ENCODE measurements at places on chromosomes 2 and 18.

DNA sequence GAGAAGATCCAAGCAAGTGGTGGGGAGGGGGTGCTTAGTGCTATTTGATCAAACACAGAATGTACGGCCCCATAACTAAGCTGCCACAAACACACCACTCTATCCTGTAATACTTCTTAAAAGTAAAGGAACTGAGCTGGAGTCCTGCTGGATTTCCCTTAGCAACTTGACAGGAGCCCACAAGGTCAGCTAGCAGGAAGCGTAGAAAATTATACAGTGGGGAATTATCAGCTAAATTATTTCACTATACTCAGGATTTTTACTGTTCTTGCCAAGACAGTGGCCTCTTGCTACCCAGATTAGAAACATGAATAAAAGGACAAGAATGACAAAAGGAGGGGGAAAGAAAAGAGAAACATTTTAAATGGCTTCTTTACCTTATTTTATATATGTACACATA is 217.1 kb downstream of the ZNF521 start:
- no peak for DNase-seq

DNA sequence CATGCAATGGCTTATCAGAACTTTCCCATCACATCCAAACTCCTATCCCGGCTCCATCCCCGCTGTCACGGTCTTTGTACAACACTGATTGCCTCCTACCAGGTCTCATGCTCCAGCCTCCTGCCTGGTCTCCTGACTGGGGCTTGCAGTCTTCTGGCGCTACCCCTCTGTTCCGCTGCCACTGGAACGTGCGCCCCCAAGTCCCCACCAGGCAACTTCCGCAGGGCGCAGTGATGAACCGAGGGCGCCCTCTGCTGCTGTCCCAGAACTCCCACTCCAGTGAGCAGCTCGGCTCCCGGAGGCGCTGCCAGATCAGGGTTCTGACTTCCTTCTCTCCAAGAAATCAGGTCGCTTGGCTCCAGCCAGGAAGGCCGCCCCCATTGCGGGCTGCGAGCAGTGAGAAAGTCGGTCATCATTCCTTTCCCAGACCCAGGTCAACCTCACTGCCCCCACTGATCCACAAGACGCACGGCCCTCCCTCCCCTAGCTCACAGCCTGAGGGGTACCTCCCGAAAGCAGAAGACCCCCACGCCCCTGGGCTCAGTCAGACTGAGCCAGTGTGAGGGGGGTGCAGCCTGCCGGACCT is 43.9 kb upstream of the RAB11FIP5 start:
- peak; percentile 60 for DNase-seq

GRCh38 chr2:128692895-128693742 is 374.5 kb upstream of the HS6ST1 start:
- DNase-seq, result no peak

GRCh38 chr18:79511671-79512301 is 116.1 kb downstream of the NFATC1 start:
- DNase-seq, result no peak

DNA sequence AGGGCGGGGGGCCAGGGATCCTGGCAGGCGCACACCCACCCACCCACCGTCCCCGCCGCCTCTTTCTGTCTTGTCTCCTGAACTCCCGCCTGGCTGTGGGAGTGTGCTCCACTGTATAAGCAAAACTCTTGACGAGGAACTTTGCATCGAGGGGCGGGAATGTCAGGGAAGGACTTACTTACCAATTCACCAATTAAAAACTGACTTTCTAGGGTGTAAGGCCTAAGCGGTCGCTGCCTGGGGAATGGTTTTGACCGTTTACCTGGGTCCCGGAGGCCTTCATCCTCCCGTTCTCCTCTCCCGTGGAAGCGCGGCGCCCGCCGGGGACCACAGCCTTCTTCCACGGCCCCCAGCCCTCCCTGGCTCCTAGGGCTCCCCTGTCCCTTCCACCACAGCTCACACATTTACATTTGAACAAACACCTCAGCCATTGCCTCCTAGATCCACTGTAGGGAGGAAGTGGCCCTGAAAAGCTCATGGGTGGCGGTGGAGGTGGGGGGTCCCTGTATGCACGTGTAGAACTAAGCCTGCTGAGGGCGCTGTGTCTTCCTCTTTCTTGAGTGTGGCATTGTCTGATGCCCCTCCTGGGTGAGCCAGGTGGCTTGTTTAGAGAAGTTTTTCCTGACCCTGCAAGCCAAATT is 8.9 kb downstream of the ASIC4 start:
- no peak for DNase-seq

DNA sequence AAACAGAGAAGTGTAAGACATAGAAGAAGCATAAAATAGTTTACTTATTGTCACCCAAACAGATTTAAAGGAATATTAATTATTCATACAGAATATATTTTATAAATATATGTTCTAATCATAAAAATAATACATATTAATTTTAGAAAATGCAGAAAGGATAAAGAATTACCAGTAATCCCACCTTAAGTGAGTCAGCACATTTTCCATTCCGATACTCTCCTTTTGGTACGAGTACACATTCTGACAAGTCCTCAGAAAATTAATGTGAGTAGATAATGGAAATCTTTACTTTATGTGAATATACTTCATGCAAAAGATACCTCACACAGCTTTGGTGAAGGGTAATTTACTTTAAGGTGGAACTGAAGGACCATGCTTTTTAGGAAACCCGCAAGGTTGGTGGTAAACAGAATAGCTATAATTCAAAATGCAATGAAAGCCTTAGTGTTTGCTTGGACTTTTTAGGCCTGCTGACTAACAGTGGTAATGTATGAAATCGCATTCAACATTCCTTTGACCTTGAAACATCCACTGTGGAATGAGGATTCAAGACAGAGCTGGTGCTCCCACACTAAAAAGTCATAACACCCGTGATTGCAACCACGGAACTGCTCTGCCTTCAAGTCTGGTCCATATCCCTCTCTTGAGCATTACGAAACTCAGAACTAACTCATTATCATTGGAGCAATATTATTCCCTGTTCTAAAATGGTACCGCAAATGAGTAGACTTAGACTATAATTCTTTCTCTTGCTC is 28.1 kb upstream of the HTR2B start:
- DNase-seq, result no peak

- no peak for DNase-seq
Measured at GRCh38 chr2:10301941-10302478, 694 bp upstream of the HPCAL1 start.

DNA sequence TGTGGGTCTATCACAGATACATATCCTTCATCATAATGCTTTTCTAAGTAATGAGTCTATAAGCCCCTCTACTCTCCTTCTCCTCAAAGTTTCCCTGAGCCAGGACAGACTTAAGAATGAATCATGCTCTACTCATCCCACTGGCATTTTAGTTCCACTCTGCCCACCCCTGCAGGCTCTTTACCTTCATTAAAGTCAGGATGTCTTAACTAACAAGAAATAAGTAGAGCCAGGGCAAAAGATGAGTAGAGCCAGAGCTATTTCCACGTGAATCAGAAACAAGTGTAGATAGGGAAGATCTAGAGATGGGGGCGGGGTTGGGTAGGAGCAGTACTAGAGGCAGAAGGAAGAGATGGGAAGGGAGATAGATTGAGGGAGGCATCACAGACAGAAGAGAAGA is 790.5 kb downstream of the RNF144A start:
- no peak for DNase-seq

DNA sequence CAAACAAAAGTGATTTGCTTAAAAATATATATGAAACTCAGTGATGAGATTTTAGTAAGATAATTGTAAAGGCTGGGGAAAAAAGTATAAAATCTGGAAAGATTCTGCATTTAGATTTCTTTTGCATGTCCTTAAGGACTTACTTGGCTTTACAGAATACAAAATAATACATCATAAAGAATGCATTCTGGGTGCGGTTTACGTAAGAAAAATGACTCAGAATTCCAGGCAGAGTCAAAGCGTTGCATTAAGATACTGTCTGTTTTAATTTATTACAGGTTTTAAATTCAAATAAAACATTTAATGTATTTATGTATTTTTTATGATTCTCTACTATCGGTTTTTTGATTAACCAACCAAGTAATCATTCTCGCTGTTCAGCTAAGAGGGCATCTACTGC is 178.0 kb downstream of the SH3BP4 start:
- DNase-seq, result no peak

GRCh38 chr2:95316466-95317122 is 19.4 kb downstream of the KCNIP3 start:
- DNase-seq, result no peak

GRCh38 chr2:10883801-10884478 is 27.8 kb upstream of the KCNF1 start:
- no peak for DNase-seq

- no peak for DNase-seq
Measured at GRCh38 chr2:41293491-41293890, 754.3 kb upstream of the PKDCC start.

DNA sequence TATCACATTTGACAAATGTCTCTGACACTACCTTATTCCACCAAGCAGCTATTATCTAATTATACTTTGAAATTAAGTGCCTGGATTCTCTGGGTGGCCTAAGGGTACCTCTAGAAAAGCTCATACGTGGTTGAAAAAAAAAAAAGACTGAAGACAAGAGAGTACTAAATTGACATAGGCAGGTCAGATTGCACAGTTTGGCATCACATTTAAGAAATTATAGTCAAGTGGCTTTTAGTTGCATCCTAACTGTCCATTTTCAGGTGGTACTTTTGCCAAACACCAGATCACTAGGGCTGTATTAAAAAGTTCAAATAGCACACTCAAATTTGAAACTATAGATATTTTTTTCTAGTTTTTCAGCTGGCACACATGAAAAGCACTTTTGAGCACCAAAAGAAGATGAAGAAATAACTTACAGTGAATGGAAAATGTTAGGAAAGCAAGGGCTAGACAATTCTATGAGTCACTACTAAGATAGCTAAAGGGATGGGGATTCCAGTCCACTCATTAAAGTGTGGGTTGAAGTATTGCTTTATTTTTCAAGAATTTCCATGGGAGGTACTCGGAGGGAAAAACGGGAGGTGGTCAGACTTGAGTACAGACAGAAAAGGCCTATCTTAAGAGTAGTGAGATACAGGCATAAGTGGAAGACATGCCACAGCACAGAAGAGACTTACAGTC is 106.5 kb upstream of the COL5A2 start:
- no peak for DNase-seq

DNA sequence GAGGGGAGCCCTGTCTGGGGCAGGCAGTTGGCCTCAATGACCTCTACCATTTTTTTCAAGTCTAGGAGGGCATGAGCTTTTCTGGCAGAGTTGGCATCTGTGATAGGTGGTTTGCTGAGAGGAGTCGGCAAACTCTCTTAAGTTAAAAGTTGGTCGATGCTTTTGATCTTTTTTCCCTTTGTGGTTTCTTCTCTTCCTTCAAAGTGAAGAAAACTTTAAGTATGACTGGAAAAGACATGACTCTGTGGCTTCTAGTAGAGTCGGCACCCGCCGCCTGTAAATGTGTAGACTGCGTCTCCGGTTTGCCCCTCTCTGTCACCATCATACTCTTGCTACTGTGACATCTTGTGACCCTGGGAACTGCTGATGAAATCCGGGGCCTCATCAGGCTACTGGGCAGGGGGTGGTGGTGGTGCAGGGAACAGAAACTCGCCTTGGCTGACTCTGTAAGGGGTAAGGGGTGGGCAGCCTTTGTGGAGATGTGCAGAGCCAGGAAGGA is 21.1 kb downstream of the INPP5D start:
- DNase-seq, result peak; percentile 67

DNA sequence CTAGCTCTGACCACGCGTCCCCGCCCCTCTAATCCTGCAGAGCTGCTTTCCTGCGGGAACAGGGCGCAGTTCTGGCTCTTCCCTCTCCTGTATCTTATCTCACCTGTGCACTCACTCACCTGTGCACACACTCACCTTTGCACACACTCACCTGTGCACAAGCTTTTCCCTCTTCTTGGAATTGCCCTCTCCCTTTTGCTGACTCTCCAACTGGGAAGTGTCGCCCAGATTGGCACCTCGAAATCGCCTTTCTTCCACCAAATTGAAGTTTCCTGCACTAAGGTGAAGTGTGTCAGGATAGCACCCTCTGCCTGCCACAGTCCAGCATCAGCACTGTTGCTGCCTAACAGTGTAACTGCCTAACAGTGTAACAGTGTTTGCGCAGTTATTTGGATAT is 566 bp upstream of the CMPK2 start:
- peak; percentile 48 for DNase-seq

- no peak for DNase-seq
Measured at GRCh38 chr2:20585359-20585709, 65.6 kb downstream of the HS1BP3 start.

DNA sequence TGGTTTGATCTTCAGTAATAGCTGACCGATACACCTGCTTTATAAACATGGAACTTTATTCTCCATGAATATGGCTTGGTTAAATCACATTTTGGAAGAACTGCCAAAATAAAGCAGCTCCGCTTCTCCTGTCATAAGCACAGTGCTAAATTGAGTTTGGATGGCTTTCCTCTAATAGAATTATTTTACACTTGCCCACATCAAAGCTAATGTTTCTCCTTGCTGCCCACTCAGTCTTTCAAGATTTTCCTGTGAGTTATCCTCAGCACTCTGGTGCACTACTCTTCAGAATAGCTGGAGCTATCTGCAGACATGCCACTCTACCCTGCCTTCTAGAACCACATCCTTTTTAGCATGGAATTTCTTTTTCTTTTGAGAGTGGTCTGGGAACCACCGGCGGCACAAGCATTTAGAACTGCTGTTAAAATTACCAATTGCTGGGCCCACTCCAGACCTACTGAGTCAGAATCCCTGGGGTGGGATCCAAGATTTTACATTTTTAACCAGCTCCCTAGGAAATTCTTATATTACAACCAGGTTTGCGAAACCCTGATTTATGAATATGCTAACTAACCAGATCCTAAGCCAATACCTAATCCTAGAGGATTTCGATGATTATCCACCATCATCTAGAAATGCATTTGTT is 283.3 kb downstream of the AFF3 start:
- no peak for DNase-seq

- no peak for DNase-seq
Measured at GRCh38 chr2:128978212-128978611, 659.5 kb upstream of the HS6ST1 start.

GRCh38 chr2:215664847-215665525 is 229.1 kb upstream of the FN1 start:
- DNase-seq, result no peak

DNA sequence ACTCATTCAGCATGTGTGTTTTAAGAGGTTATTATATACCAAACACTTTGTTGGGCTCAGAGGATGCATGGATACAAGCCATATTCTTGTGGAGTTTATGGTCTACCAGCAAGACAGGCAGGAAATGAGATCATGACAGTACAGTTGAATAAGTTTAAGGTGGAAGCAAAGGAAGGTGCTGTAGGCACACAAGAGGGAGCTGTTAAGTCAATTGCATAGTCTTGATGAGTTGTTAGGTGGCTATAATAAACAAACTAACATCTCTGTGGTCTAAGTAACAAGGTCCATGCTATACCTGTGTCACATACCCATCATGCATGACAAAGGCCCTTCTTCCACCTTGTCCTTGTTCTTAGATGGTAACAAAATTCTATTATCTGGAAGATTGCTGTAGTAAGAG is 538.3 kb downstream of the CNTNAP5 start:
- DNase-seq, result no peak

GRCh38 chr2:235643680-235644511 is 150.1 kb downstream of the AGAP1 start:
- DNase-seq, result no peak

DNA sequence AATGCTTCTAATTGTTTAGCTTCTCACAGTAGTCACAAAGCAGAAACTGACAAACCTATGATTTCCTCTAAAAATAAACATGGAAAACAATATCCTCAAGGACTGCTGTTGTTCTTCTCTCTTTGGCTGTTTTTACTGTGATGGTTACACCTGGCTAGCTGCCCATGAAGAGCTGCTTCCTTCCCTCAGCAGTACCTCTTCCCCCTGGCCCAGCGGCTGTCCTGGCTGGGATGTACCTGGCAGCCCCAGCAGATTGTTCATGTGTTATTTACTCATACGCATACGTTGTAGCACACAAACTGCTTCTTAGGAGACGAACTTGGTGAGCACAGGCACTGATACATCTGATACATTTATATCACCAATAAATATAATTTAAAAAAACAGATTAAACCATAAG is 27.4 kb downstream of the NEMP2 start:
- DNase-seq, result no peak
